NCI-H1092 treated with DMSO at 0.1 percent for 48 hours (cell line): ENCODE measurements at places on chromosomes 5 and 9.

- no peak for DNase-seq
Observed at GRCh38 chr9:128226412-128226801, 23.2 kb downstream of the DNM1 start.

GRCh38 chr5:124665035-124665434 lies 81.4 kb downstream of the ZNF608 start:
- DNase-seq: no peak

DNA sequence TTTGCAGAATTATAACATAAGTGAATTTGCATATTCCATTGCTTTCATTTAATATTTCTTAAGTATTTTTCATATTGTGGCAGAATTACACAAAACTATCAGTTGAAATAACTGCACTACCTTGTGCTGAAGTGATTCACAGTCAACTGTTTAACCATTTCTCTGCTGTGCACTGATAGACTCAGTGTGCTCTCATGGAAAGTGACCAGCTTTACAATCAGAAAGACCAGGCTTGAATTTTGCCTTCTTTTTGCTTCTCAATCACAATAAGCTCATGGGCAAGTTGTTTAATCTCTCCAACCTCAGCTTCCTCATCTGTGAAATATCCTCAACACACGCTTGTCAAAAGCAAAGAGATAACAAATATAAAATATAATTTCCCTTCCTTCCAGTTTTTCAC lies 18.3 kb downstream of the CDK5RAP2 start:
- DNase-seq: no peak

DNA sequence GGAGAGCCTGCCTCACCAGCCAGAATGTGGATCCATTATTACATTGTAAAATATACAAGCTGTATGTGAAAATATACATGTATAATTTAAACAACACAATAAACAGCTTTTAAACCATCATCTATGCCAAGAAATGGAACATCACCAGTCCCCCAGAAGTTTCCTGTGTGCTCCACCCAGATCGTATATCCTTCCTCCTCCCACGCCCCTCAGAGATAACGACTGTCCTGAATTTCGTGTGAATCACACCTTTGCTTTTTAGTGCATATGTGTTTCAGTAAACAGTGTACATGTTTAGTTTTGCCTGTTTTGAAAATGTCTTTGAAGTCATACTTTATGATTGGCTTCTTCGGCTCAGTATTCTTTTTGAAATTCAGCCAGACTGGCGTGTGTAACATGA lies 134.6 kb upstream of the MYO10 start:
- no peak for DNase-seq

DNA sequence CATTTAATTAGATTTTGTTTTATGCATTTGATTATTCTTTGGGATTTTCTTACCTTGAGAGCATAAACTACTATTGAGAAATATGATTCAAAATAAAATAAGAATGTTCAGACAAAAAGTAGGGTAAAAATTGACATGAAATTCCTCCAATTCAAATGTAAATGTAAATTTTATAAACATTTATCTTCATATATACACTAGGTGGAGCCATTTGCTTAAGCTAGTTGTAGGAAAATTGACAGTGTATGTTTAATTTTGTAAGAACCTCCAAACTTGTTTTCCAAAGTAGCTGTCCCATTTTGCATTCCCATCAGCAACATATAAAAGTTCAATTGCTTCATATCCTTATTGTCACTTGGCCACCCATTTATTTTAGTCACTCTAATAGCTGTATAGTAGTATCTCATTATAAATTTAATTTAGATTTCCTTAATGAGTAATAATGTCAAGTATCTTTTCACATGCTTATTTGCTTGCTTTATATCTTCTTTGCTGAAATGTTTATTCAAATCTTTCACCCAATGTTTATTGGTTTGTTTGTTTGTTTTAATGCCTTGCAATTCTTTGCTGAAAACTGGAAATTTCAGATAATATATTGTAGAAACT lies 37.6 kb upstream of the SLCO6A1 start:
- DNase-seq: peak; percentile 2

DNA sequence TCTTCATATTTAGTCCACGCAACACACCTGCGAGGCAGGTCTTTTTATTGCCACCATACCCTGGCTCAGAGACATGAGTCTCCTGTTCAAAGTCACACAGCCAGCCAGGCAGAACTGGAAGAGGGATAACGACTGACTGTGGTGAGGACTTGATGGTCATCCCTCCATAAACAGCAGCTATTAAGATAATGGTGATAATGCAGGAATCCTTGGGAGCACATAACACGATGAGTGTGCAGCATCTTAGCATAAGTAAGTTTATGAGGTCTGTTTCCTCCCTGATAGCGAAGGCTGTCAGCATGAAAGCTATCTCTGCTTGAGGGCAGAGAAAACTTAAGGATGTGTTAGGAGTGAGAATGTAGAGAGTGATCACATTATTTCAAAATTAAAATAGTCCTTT lies 30.9 kb downstream of the KCTD16 start:
- DNase-seq: no peak

GRCh38 chr5:76701298-76701697 lies 14.6 kb upstream of the F2R start:
- no peak for DNase-seq

GRCh38 chr5:134772461-134773125 lies 14.0 kb downstream of the DDX46 start:
- no peak for DNase-seq

DNA sequence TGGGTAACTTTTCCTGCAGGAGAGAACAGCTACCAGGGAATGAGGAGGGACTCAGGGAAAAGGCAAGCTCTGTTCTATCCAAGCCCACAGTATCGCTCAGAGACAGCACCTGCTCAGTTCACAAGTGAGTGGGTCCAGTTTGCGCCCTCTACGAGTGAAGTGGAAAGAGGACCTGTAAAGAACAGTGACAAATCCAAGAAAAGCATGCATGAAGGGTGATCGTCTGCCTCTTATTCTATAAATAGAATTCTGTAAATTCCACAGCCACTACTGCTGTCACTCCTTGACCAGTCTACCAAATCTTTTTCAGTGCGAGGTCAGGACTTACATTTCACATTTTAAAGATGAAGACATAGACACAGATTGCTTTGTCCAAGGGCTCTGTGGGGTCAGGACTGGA lies 117.5 kb downstream of the ENTREP1 start:
- no peak for DNase-seq

DNA sequence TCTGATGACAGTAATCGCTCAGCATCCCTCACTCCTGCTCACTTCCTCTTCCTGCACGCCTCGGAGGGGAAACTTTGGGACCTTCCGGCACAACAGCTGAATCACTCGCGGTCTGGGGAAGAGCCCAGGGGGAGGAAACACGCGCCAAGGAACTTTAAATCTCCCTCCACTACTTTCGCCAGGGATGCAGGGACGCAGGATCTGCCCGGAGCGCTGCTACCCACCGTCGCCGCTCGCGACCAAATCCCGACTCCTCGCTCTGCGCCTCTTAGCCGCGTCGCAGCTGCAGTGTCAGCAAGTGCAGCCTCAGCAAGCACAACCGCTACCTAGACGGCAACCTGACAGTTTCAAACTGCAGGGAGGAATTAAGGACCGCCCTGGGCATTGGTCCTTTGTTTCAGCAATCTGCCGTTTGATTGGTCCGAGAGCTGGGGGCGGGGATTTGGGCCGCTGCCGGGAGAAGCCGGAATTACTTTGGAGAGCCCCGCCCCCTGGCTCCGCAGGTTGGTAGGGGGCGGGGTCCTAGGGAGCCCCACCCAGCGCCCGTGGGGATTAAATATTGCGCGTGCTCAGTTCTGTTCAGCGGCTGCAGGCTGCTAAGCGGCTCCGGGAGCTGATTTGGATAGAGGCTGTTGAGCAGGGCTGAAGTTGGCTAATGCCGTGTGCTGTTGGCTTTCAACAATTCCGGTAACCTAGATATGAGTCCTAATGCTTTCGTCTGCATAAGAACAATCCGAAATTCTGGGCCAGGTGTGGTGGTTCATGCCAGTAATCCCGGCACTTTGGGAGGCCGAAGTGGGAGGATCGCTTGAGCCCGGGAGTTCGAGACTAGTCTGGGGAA lies at the start of gene POC5:
Gene POC5 (minus strand): TSS at position 356 of the 841 bp plus-strand sequence. CDS start 4,500 bp downstream, outside the sequence.
- peak; percentile 96 for DNase-seq

- no peak for DNase-seq
Observed at GRCh38 chr5:158064334-158065123, 205.6 kb upstream of the CLINT1 start.

DNA sequence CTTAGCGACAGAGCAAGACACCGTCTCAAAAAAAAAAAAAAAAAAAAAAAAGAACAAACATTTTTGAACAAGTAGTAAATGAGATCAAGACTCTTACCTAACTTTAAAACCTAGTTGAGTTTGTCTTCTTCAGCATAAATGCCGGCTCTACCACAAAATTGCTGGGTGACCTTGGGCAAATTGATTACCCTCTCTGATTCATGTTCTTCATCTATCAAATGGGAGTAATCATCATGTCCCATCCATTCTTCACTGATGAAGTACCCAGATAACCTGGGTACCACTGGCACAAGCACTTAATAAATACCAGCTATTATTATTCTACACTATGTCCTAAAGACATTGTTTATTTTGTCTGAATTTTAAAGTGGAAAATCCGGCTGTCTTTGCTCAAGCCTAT lies 96.3 kb downstream of the ATPSCKMT start:
- no peak for DNase-seq

- DNase-seq: no peak
Observed at GRCh38 chr9:84597131-84597530, 72.4 kb upstream of the NTRK2 start.

DNA sequence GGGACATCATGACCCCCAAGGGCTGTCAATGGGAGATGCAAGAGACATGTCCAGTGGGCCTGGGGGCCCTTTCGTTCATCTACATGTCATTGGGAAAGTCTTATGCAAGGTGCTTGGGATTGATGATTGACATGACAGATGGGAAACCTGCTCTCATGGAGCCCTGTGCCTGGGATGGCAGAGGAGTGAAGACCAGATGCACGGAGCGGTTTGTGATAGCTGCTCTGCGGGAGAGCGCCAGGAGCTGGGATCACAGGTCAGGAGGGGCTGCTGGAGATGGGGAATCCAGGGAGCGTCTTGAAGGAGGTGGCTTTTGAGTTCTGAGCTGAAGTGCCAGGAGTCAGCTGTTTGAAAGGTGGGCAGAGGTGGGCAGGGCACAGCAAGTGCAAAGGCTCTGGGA lies 104.3 kb downstream of the FGF18 start:
- DNase-seq: no peak

DNA sequence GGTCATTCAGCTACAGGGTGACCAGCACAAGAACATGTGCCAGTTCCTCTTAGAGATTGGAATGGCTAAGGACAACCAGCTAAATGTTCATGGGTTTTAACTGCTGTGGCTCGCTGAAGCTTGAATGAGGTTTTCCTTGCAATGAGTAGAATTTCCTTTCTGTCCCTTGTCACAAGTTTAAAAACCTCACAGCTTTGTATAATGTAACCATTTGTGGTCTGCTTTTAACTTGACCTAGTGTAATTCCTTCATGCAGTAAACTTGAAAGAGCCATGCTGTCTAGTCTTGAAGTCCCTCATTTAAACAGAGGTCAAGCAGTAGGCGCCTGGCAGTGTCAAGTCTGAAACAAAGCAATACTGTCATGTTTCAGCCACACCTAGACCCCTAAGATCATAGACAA lies 181.3 kb upstream of the DMRT1 start:
- DNase-seq: no peak

- DNase-seq: no peak
Observed at GRCh38 chr9:124347206-124347967, 67.9 kb downstream of the PSMB7 start.

DNA sequence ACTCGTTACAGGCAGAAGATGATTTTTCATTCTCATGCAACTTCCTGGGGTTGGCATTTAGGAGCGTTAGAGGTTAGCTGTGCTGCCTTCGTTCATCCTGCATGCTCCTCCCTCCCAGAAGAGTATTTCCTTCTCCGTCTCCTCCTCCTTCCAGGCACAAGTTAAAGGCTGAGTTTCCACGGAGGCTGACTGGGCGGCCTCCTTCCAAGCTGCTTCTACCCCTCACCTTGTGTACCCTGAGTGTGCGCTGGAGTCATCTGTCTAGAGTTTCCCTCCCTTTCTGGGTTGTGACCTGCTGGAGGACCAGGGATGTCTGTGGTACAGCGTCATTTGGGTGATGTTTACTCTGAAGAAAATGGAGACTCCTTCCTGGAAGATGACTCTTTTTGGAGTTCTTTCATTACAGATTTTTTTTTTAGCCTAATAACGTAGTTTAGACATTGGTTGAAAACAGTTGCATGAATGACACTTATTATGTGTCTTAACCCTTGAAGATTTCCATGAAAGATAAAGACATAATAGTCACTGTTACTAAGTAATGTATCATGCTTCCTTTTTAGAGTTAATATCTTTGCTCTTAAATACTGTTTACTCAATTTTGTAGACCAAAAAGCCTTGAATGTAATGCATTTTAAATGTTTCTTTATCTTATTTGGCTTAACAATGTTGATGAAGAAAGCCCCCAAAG lies 146.9 kb downstream of the TENT4A start:
- DNase-seq: no peak

- no peak for DNase-seq
Observed at GRCh38 chr5:120435129-120435528, 29.0 kb upstream of the PRR16 start.

DNA sequence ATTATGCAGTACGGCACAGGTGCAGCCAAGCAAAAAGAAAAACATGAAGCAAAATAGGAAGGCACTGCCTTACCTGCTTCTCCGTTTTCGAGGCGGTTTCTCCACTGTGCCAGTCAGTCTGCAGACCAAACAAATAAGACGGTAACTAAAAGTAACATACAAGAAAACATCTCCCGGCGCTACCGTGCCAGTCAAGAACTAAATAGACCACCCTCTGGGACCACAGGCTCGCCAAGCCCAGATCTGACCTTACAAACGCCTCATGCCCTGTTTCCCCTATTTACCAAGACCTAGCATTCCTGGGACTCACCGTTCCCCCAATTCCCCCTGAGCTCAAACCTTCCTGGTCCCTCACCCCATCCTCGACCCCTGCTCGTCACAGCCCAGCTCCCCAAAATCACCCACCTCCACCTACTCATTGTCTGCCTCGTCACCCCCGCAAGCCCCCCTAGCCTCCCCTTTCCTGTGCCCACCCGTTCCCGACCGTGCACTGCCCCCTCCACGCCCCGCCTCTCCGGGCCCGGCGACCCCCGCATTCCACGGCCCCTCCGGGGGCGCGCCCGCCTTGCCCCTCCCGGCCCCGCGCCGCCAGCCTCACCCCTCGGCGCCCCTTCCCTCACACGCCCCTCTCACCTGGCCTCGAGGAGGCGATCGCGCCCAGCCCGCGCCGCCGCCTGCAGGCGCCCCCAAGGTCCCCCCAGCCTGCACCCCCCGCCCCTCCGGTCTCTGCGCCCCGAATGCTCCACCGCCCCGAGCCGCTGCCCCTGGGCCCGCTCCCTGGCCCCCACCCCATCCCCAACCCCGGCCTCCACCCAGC lies 560 bp downstream of the SCAI start:
- peak; percentile 11 for DNase-seq

GRCh38 chr5:116532762-116533525 lies 41.7 kb downstream of the SEMA6A start:
- peak; percentile 28 for DNase-seq

DNA sequence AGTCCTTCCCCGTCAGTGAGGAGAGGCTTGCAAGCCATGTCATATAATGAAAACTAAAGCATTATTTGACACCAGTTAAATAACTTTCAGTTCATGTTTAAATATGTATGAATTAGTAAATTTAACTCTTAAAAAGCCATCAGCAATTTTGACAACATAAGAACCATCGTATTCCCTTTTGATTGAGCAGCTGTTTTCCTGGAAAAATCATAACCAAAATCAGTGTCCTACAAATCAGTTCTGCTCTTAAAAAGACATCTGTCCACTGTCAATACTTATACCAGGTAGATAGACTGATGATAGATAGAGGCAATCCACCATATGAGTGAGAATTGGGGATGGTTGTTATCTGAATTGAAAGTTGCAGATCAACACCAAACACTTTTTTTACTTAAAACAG lies 2.3 kb downstream of the DIRAS2 start:
- no peak for DNase-seq
